ENCODE measurements at places on chromosomes 6 and 20.

DNA sequence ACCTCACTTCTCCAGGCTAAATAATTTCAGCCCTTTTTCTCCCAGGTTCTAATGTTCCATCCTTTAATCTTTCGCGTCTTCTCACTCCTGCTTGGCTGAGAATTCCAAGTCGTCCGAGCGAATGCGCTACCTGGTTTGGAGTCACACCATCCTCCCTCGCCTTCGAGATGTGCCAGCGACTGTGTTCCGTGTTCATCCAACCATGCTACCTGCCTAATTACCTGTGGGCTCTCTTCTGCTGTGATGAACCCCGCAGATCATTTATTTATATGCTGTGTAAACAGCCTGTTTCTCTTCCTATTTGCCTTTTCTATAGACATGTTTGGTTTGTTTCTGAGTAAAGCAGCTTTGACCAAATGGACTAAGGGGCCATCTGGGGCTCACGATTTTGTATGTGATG, 83.5 kb upstream of the TMEM181 start:
- no peak for DNase-seq

DNA sequence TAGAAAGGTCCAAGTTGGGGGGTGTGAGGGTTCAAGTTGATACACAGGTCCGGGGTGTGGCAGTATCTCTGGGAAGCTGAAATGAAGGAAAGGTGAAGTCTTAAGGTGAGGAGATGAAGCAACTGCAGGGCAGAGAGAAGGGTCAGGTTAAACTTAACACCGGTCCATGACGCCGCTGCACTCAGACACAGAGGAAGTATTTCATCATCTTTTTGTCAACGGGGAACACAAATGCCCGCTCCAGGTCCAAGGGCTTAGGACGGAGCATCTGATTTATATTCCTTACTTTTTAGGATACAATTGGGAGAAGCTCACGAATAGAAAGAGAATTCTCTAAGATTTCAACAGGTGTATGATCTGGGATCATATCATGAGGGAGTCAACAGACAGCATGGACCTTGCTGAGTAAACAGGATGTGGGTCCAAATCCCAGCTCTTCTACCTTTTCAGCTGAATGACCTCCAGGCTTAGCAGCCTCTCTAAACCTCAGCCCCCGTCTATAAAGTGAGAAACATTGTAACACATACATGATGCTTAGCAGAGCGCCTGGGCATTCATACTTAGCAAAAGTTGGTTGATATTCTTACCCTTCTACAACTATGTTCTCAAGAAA, 197.5 kb downstream of the ATXN1 start:
- no peak for DNase-seq

GRCh38 chr20:10621149-10621548, 52.6 kb downstream of the JAG1 start:
- no peak for DNase-seq

GRCh38 chr6:107968081-107968480, 10.1 kb upstream of the SEC63 start:
- DNase-seq = no peak

DNA sequence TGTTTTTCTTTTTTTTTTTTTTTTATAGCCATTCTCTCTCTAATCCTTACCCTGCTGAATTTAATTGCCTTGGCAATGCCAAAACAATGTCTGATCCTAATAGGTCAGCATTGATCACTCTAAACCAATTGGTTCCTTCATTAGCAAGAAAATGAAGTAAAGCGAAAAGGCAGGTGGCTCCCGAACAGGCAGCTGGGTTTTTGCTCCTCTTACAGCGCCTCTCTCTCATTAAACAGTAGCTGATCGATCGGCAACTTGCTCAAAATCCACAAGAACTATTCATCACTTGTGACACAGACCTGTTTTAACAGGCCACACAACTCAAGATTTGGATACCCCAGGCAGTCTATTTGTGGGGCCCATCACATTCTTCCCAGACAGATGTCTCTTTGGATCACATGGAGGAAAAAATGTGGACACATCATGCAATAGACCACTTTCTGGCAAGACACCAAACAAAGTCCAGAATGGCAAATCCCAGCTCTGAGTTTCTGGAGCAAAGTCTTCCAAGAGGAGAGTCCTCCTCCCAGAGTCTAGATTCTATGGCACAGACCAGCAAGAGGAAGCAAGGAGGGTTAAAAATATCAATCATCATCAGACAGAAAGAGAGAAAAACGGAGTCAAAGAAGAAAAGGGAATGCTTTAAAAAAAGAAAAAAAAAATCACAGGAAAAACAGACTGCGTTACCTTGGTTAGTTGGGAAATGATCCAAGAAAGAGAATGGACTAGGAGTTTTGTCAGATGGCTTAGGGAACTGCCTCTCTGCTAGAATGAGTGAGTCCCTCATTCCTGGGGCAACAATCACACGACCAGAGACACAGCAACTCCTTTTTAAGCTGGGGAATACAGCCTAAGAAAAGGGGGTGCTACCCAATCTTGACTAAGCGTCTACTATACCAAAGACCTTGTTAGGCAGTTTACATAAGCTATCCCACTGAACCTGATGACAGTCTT, 247.8 kb downstream of the BTBD9 start:
- DNase-seq = no peak

DNA sequence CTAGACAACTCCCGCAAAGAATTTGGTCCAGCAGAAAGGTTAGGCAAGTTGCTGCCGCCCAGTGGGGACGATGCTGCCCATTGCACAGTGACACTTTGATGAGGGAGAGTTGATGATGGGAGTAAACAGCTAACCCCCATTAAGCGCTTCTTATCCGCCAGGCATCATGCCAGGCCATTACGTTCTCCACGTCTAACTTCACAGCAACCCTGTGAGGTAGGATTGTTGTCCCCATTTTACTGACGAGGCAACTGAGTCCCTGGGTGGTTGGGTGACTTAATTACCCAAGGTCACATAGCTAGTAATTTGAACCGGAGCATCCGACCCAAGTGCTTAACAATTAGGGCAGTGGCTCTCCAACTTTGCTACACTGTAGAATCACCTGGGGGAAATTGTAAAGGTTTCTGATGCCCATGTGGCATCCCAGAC, 738 bp downstream of the RALGAPB start:
- DNase-seq = no peak

DNA sequence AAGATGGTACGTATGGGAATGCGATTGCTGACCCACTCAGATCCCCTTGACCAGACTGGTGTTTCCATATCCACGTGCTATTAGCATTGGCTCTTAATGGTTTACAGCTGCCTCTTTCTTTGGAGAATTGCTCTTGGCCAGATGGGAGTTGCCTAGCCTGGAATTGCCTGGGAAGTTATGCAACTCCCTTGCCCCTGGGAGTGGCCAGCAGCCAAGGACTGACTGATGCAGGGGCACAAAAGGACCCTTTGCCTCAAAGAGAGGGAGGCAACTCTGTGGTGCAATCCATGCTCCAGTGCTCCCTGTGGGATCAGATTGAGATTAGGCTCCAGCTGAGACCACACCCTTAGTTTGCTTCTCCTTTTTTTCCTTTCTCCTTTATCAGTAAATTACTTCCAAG, 203.5 kb upstream of the JAG1 start:
- no peak for DNase-seq

GRCh38 chr6:45717027-45717426, 298.6 kb downstream of the CLIC5 start:
- no peak for DNase-seq

DNA sequence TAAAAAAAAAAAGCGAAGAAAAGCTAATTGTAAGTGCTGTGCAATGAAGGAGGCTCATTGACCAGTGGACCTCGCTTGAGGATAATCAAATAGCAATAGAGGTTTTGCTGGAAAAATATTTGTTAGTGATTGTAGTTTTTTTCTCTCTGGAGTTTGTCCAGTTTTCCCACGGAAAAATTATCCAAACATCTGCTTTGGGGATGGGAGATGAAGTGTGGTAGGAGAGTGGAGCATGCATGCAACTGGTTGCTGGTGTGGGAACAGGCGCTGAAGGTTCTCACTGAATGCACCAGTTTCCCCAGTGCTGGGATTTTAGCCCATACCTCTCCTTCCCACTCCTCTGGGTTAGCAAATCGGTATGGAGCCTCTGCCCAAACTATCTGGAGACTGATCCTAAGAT, 281.7 kb upstream of the TAB2 start:
- no peak for DNase-seq

DNA sequence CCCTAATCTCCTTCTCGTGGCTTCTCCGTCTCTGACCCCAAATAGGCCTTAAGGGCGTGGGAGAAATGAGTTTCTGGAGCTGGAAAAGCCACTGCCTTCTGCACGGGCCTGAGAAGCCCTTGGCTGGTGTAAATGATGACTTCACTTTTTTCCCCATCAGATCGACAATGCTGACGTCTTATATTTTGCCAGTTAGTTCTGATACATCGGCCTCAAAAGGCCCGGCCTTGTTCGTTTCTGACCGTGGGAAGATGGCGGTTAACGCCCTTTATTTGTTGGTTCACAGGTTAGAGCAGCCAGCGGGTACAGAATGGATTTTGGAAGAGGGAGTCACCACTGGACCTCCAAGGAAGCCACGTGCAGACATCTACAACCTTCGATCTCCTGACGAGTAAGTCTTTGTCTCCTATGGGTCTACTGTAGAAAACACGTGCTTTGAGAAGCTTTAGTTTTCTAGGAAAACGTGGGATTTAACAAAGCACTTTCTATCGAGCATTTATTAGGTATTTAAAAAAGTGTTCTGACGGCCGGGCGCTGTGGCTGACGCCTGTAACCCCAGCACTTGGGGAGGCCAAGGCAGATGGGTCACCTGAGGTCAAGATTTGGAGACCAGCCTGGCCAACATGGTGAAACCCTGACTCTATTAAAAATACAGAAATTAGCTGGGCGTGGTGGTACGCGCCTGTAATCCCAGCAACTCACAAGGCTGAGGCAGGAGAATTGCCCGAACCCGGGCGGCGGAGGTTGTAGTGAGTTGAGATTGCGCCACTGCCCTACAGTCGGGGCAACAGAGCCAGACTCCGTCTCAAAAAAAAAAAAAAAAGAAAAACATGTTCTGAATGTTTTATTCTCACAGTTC, 1.2 kb upstream of the ZNFX1 start:
- no peak for DNase-seq

DNA sequence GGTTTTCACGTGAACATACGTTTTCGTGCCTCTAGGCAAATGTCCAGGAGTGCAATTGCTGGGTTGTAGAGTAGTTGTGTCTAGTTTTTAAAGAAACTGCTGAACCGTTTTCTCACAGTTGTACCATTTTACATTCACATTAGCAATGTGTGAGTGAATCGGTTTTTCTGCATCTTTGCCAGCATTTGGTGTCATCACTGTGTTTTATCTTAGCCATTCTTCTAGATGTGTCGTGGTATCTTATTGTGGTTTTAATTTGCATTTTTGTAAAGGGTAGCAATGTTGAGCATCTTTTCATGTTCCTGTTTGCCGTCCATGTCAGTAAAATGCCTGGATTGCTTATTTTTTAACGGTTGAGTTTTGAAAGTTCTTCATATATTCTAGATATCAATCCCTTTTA, 10.2 kb downstream of the DOK5 start:
- DNase-seq = no peak

DNA sequence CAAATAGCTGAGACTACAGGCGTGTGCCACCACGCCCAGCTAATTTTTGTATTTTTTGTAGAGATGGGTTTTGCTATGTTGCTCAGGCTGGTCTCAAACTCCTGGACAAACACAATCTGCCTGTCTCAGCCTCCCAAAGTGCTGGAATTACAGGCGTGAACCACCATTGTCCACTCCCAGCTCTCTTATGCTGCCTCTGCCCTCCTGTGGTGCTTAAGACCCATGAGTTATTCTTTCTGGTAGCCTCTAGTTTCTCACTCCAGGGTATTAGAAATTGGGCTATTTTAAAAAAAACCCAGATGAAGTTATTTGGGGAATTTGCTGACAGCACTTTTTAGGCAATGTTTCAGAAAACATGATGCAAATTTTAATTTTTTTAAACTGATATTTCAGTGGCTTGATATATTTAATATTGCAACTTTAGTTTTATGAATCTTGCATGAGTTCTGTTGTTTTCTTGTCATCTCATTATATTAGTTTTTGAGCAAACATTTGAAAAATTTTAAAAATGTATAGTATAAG, 114.0 kb upstream of the FOXO3 start:
- no peak for DNase-seq

DNA sequence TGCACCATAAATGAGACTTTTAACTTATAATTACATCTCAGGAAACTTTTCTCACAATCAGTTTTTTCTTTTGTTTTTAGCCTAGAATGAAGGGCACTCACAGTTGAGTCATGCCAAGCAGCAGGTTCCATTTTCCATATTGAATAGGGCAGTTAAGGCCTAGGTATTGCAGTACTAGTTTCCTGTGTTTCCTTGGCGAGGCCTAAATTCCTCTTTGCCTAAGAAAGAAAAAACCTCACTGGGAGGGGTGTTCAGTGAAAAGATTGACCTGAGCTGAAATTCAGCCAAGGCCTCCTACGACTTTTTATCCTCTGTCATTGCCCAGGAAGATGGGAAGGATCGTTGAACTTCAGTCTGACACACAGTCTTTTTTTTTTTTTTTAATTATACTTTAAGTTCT, 85.5 kb downstream of the IMPG1 start:
- DNase-seq = no peak

DNA sequence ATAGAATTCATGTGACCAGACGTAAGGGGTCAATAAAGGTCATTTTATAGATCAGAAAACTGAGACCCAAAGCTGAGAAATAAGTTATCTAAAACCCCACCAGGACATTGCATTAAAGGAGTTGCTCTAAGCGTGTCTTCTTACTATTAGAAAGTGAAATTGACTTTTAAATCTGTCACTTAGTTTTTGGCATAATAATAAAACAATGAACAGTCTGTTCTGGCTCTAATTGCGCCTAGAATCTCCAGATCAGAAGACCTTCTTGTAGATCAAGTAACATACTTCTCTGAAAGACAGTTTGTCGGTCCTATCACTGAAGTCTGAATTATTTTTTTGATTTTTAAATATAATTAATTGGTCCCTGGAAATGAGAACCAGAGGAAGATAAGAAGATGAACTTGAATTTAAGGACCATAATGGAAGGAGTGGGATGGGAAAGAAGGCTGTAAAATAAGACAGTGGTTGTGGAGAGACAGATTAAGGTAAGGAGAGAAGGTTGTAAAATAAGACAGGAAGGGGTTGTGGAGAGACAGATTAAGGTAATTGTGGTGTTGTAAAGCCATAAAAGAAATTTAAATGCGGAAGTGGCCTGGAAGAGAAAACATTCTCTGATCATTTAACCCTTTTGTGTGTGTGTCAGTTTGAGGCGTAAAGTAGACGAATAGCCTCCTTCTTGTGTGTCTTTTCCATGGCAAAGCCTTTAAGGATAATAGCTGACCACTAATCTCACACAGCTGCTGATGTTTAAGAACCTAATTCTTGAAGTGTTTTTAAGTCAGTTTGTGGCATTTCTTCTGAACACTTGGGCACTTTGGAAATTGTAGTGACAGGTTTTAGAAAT, 20.1 kb downstream of the TOP1 start:
- no peak for DNase-seq

All from stimulated activated CD4-positive, alpha-beta T cell treated with anti-CD3 and anti-CD28 coated beads, TNF-alpha, amount 100 ng/mL, for 1 hour (primary cell).